Activated B cell treated with CpG ODN at 0.5 μM for 24 hours (primary cell): ENCODE measurements at places on chromosomes 2 and 18. TPM values are rescaled to one million over a fixed set of nuclear protein-coding genes. Genes with fewer than 3 reads are reported as not detected.

The DTNA gene
- total RNA-seq: not detected in 2 replicates

The COLEC12 gene
- total RNA-seq: 0.05 TPM in 1 of 2 replicates, not detected in the other

The NAT8 gene
- not detected in 2 replicates for total RNA-seq

The QPCT gene
- 1.9 and 2.1 TPM in 2 replicates for total RNA-seq

The CARF gene
- total RNA-seq: 10.6 and 12.0 TPM in 2 replicates

The PDE1A gene
- total RNA-seq: not detected in 2 replicates

The MYOM1 gene
- total RNA-seq: 4.1 and 4.9 TPM in 2 replicates

The IL37 gene
- not detected in 2 replicates for total RNA-seq

The CFC1 gene
- total RNA-seq: not detected in 2 replicates

The LRATD1 gene
- not detected in 2 replicates for total RNA-seq

The C2orf78 gene
- total RNA-seq: not detected in 2 replicates

The FABP1 gene
- not detected in 2 replicates for total RNA-seq

The TANC1 gene
- total RNA-seq: 0.02 TPM in 1 of 2 replicates, not detected in the other

The UPP2 gene
- not detected in 2 replicates for total RNA-seq

The CHRND gene
- not detected in 2 replicates for total RNA-seq

The SCN7A gene
- not detected in 2 replicates for total RNA-seq

The NOSTRIN gene
- total RNA-seq: 0.07 TPM in 1 of 2 replicates, not detected in the other

The TUBA3E gene
- not detected in 2 replicates for total RNA-seq

The DLX1 gene
- total RNA-seq: not detected in 2 replicates

The NTSR2 gene
- not detected in 2 replicates for total RNA-seq

The CNGA3 gene
- total RNA-seq: not detected in 2 replicates

The IL18R1 gene
- total RNA-seq: 1.7 and 2.2 TPM in 2 replicates

The IL1R1 gene
- total RNA-seq: not detected in 2 replicates

The ABCG8 gene
- not detected in 2 replicates for total RNA-seq

The CPLX4 gene
- total RNA-seq: not detected in 2 replicates

The CHPF gene
- 4.1 and 4.7 TPM in 2 replicates for total RNA-seq

The ERCC3 gene
- total RNA-seq: 55.9 and 65.6 TPM in 2 replicates

The HAAO gene
- total RNA-seq: 11.4 TPM in 2 replicates

The CASP8 gene
- 74.2 and 84.4 TPM in 2 replicates for total RNA-seq
